Activated CD8-positive, alpha-beta memory T cell treated with anti-CD3 and anti-CD28 coated beads, Interleukin-2, amount 10 ng/mL, durations not matched to agents 7 days and 5 days (primary cell): ENCODE measurements at places on chromosomes 3 and 15. TPM values are rescaled to one million over a fixed set of nuclear protein-coding genes. Genes with fewer than 3 reads are reported as not detected.

Gene MAGI1
- total RNA-seq: 4.3 TPM

Gene DISP2
- total RNA-seq: 0.23 TPM

Gene CAND2
- total RNA-seq: 0.09 TPM

Gene EBLN2
- 5.1 TPM for total RNA-seq

Gene SI
- total RNA-seq: not detected
